ENCODE measurements at places on chromosomes 1 and 21.
A peak's percentile ranks its signal among the peaks of the same experiment; 100 is the strongest.

DNA sequence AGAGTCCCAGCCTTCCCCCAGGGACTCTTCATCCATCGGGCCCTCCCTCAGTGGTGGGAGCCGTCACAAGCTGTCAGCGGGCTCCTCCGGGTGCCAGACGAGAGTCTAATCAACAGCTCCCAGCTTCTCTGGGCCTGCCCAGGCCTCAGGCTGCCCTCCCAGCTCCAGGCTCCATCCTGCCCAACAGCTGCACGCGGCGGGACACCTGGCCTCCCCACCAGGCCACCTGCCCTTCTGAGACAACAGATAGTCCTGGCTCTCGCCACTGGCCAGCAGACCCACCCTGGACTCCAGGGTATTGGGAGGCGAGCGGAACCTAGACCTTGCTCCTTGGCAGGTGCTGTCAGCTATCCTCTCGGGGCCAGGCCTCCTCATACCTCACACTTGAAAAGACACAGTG, 3.1 kb downstream of the WNT4 start:
- no peak for DNase-seq

DNA sequence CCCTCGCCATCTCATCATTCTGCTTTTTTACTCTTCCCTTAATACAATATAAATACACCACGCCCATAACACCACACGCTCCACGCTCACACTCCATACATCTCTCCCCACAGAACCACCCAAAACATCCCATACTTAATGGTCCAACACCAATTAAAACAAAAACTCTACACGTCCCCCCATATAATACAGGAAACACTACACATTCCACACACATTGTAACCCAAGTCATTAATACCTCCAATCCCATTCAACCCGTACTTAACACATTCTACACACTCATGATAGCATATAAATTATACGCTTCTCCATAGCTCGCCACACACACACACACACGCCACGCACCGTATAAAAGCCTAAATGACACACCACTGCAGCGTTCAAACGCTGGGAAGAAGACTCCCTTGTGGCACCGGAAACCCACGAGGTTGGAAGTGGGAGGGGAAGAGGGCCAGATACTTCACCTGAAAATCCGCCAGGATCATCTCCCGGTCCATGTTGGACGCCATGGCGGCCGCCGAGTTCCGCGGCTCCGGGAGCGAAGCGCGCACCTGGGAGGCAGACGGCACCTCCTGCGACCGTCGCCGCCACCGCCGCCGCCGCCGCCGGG, 659 bp downstream of the FAF1 start:
- DNase-seq: no peak

DNA sequence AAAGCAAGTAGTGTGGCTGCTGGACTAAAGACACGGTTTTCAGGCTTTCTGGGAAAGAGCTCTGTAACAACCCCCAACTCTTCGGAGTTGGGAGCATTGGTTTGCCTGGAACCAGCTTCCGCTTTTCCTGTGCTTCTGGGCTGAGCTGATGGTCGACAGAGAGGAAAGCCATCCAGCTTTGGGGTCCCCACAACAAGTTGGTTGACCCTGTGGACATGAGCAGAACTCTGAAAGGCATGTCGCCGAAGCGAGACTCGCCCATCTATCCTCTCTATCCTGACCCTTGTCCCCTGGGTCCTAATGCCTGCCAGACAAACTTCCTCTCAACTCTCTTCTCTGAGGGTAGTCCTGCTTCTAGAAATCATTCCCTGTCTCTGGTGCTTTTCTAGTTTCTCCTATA, 31.9 kb upstream of the FCGR2A start:
- DNase-seq: no peak

GRCh38 chr21:31330144-31330483, 13.9 kb downstream of the TIAM1 start:
- DNase-seq: no peak

GRCh38 chr1:10640843-10641553, 155.4 kb downstream of the CASZ1 start:
- DNase-seq: no peak

DNA sequence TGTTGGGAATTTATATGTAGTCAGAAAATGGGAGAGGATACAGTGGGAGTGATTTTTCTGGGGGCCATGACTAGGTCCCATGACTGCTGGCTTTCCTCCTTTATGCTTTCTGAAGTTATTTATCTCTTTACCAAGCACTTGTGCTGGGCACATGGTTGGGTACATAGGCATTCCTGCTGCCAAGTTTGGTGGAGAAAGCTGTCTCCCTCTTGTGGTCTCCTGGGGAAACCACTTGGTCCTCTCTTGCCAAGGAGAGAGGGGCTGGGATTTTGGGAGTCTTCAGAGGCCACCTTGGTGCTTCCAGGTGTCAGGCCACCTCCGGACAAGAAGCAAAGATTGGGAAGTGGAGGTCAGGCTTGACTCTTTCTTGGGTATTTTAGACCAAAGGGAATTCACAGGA, 120.2 kb upstream of the KCNE2 start:
- no peak for DNase-seq

- DNase-seq: no peak
Measured at GRCh38 chr1:212078826-212079225, 43.3 kb downstream of the DTL start.

DNA sequence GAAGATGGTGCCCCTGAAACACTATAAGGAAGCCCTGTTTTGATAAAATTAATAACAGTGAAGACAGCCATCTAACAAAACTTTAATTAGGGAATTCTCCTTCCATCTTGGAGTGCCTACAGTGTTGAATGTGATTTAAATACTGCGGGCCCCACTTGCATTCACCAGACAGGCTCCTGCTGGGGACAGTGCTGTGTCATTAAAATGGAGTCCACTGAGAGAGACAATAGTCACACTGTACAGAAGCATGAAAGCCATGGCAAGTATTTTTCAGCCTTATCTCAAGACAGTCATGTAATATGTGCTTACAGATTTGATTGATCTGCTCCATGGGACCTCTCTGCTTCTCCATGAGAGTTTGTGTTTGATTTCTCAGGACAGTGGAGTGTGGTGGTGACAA, 29.7 kb upstream of the ZBTB18 start:
- DNase-seq: no peak

GRCh38 chr1:91075233-91076135, 53.6 kb upstream of the ZNF644 start:
- no peak for DNase-seq

DNA sequence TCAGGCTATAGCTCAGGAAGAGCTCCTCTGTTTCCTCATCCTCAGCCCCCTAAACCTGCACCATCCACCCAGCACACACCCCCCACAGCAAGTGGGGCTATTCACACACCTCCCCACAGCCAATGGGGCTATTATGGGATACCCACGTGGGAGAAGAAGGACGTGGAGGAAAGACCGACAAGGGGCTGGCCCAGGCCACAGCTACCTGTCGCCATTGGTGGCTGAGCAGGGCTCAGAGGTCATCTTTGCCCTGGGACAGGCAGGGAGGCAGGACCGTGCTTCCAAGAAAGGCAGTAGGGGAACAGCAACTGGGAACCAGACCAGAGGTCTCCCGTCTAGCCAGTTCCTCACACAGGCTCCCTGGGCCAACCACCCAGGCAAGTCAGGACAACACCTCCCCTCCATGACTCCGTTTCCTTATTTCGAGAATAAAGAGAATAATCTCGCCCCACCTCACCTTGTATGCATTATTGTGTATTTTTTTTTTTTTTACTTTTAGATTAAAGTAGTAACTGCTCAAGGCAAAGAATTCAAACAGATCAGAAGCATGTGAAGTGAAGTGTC, 92.3 kb upstream of the TARDBP start:
- no peak for DNase-seq

- DNase-seq: peak; percentile 28
Measured at GRCh38 chr21:36125512-36126207, 9.2 kb upstream of the CBR3 start.

GRCh38 chr21:15748586-15748985, 18.8 kb downstream of the USP25 start:
- DNase-seq: no peak

DNA sequence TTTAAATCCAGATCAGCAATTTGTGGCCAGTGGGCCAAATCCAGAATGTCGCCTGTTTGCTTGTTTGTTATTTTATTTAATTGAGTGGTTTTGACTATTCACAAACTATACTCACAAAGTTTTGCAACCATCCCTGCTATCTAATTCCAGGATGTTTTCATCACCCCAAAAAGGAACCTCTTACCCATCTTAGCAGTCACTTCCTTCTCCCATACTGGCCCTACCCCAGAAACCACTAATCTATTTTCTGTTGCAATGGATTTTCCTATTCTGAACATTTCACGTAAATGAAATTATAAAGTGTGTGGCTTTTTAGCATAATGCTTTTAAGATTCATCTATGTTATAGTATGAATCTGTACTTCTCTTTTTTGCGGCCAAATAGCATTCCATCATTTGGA, 41.3 kb downstream of the WDTC1 start:
- no peak for DNase-seq

DNA sequence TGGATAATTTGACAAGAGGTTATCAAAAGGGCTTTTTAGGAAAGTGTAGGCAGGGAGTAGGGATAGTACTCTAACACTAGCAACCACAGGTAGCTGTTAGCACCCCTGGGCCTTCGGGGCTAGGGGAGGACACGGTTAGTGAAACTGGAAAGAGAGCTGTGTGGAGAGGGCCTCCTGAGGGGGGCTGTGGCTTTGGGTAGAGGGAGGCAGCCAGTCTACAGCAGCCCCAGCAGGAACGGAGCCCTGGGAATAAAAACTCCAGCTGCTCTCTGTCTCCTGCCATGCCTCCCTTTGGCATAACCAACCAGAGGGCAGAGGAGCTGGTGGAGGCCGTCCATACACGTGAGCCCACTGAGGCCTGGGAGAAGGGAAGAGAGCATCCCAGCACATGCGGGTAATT, 223.2 kb downstream of the FOXD2 start:
- no peak for DNase-seq

DNA sequence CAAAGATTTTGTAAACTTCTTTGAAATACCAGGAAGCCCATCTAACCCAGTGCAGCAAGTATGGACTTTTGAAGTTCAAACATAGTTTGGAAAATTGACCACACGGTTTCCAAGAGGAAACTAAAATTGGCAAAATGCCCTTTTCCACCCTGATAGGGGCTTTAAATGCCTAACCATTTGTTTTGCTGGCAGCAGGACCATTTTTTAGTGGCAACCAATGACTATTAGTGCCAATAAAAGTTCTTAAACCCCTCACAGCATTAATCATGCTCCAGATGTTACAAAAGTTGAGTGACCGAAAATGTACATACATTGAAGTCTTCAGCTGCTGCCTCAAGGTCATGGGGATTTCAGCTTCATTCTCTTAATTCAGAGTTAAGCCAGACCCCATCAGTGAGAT, 46.4 kb upstream of the ENAH start:
- DNase-seq: no peak

DNA sequence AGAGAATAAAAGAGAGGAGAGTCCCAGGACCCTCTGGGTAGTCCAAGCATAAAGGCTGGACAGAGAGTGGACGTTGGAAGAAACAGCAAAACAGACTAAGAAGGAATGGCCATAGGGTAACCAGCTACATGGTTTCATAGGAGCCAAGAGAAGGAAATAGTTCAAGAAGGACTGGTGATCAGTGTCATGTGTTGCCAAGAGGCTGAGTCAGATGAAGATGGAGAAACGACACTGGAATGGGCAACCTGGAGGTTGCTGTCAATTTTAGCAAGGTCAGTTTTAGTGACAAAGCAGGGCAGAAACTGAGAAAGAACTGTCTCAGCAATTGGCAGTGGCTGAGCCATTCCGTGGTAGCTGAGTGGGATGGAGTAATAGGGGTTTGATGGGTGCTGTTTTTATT, 41.4 kb downstream of the HMGB4 start:
- no peak for DNase-seq

GRCh38 chr1:186009039-186009737, 275.0 kb downstream of the HMCN1 start:
- no peak for DNase-seq

GRCh38 chr1:235767795-235768194, 98.9 kb downstream of the LYST start:
- DNase-seq: no peak

- DNase-seq: no peak
Measured at GRCh38 chr1:233993651-233994050, 89.2 kb downstream of the SLC35F3 start.

All from activated CD4-positive, alpha-beta T cell treated with anti-CD3 and anti-CD28 coated beads for 1 hour (primary cell).